ENCODE measurements at places on chromosomes 12 and 14.

DNA sequence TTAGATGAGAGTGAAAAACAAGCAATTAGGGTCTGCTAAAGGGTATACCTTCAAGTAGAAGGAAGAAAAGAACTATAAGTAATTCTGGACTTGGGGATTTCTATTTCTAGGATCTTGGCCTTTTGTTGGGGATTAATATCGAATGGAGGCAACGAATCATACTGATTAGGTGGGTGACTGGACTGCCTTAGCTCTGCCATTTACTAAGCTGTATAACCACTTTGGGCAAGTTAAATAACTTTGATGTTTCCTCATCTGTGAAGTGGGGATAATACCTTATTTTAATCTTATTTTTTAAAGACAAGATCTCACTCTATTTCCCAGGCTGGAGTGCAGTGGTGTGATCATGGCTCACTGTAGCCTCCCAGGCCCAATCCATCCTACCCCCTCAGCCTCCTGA is 6.6 kb downstream of the IKBIP start:
- no peak for DNase-seq

- DNase-seq = no peak
Observed at GRCh38 chr12:89907659-89908058, 199.0 kb upstream of the ATP2B1 start.

- DNase-seq = no peak
Observed at GRCh38 chr12:104280717-104281458, 22.7 kb upstream of the EID3 start.

- no peak for DNase-seq
Observed at GRCh38 chr12:47556261-47557030, 149.4 kb downstream of the RPAP3 start.

DNA sequence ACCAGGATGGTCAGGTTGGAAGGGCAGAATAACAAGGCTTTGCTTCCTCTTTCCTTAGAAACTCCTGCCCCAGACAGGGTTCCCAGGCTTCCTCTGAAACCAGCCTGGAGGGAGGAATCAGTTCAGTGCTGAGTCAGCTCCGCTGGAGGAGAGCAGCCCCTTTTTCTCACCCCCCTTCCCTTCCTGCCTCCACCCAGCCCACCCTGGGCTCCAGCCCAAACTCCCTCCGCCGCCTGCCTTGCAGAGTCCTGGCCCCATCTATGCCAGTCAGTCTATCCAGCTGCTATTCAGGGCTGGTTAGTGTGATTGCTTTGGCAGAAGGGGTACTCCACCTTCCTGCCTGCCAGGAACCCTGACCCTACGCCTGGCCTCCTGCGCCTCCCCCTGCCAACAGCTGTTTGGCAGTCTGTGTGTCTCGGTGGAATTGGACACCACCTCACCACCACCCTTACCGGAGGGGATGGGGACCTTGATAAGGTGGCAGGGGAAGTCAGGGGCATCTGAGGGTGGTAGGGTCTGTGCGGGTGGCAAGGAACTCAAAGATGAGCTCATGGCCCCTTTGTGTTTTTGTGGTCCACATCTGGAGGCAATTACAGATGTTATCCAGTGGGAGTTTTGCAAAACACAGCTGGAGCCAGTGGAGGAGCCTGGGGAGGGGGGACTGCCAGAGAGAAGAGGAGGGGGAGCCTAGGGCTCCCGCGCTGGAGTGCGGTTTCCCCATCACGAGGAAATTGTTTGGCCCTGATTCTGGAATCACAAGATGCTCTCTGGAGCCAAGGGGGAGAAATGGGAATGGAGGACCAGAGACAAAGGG is 12.2 kb downstream of the MMP14 start:
- DNase-seq = no peak

DNA sequence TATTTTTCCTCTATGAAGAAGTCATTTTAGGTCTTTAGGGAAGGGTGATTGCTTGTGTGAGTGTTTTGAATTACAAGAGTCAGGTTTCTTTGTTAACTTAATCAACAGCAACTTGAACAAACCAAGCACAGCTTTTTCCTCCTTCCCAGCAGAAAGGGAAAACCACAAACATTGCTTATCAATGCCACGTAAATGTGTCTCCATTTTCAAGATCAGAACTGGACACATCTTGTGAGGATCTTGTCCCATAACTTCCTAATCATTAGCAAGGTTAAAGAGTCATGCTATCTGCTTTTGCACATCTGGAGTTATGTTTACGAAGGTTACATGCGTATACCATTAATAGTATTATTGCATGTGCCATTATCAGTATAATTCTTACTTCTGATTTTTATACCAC is 248.0 kb upstream of the FLRT2 start:
- DNase-seq = no peak

GRCh38 chr12:28349196-28349595 is 158.9 kb downstream of the CCDC91 start:
- DNase-seq = no peak

- no peak for DNase-seq
Observed at GRCh38 chr12:59874781-59875180, 279.0 kb downstream of the SLC16A7 start.

- DNase-seq = no peak
Observed at GRCh38 chr12:13183620-13184019, 12.9 kb upstream of the EMP1 start.

- no peak for DNase-seq
Observed at GRCh38 chr12:132672116-132672515, 15.0 kb downstream of the POLE start.

GRCh38 chr12:39923364-39923763 is 182.5 kb downstream of the SLC2A13 start:
- DNase-seq = no peak

DNA sequence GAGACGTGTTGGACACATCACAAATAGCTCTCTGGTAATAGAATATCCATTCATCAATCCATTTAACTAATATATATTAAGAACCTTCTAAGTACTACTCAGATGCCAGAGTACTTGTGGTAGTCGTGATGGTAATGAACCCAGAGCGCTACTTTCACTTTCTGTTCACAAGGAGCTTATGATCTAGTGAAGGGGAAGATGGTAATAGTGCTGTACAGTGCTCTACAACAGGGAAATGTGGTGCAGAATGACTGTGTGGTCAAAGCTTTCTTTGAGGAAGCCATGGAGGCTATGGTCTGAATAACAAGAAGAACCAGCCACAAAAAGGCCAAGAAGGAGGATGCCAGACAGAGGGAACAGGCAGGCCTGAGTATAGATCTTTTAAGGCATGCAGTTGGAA is 212.0 kb downstream of the PTPRO start:
- DNase-seq = peak; percentile 3

DNA sequence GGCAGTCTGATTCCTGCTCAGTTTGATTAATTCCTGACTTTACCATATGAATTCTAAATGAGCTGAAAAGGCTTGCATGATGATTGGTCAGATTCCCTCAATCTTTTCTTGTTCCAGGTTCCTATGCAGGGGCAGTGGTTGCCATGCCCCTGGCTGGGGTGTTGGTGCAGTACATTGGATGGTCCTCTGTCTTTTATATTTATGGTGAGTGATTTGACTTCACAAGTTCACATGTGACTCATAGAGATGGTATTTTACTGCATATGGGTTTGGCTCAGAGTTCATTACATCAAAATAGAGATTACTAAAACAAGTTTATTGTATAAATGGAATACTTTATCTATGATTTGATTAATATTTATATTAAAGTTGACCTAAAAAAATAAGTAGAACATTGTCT is 44.8 kb downstream of the SLC17A8 start:
- DNase-seq = no peak

GRCh38 chr14:50363714-50364111 is 33.0 kb downstream of the CDKL1 start:
- DNase-seq = peak; percentile 57

GRCh38 chr12:59570145-59570544 is 25.7 kb upstream of the SLC16A7 start:
- DNase-seq = no peak

GRCh38 chr14:69079188-69079742 is 73.7 kb downstream of the DCAF5 start:
- no peak for DNase-seq

All from effector memory CD8-positive, alpha-beta T cell (primary cell).